ENCODE measurements at places on chromosomes 1 and 21.

- peak; percentile 46 for DNase-seq
Observed at GRCh38 chr1:174217787-174218574, 58.7 kb downstream of the RABGAP1L start.

DNA sequence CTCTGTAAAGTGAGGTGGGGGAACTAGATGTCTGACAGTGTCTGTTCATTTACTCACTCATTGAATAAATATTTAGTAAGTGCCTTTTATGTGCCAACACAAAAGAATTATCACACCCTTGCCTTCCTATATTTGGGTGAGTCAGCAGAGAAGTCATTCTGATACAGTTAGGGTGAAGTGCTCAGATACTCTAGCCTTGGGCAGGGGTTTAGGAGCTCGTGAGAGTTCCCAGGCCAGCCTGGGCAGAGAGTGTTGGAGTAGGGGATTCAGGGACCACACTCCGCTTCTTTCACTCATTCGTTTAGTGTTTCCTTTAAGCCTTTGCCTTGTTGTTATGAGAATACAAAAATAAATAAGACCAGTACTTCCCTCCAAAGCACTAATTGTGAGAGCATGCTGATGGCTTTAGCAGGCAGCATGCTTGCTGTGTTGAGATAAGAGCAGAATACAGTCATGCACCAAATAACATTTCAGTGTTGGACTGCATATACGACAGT lies 83.9 kb downstream of the DYRK1A start:
- DNase-seq = no peak

DNA sequence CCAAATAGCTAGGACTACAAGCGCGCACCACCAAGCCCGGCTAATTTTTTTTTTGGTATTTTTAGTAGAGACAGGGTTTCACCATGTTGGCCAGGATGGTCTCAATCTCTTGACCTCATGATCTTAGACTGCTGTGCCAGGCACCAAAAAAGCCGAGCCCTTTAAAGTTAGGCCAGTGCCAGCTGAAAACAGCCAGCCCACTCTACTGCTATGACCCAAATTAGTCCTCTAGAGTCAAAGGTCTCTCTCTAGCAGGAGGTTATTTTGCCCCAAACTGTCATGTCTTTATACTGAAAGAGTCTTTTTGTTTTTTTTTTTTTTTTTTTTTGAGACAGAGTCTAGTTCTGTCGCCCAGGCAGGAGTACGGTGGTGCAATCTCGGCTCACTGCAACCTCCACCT lies 9.7 kb upstream of the HHIPL2 start:
- no peak for DNase-seq

DNA sequence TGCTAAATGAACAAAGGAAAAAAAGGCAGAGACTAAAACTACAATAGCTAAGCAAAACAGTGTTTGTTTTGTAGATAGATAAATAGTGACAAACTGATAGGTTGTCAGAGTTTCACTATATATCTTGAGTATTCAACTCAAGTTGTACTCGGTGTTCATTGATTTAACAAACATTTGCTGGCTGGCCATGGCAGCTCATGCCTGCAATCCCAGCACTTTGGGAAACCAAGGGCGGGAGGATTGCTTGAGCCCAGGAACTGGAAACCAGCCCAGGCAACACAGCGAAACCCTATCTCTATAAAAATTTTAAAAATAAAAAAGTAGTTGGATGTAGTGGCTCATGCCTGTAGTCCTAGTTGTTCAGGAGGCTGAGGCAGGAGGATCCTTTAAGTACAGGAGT lies 17.3 kb downstream of the C1orf185 start:
- no peak for DNase-seq

DNA sequence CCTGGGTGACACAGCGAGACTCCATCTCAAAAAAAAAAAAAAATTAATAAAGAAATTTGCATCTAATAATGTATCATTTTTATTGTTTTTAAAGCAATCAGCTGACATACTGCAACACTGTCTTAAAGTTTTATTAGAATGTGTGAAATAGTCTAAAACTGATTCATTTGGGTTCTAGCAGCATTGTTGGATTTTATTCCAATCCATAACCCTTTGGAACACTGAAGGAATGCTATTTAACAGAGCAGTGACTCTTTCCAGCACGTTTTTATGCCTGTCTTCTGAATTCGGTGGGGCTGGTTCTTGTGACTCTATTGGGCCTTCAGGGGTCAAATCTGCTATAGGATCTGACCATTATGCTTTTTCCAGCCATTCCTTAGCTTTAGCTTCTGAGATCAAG lies 18.2 kb upstream of the FMO4 start:
- DNase-seq = no peak

GRCh38 chr21:37006486-37007291 lies at the start of gene RIPPLY3:
Gene RIPPLY3, plus strand, starts transcription at chr21:37006702. Its CDS starts 71 bp downstream, at chr21:37006773.
- peak; percentile 66 for DNase-seq

GRCh38 chr1:235644693-235645305 lies 4.8 kb downstream of the GNG4 start:
- DNase-seq = no peak

- no peak for DNase-seq
Observed at GRCh38 chr1:111204201-111204982, 3.9 kb upstream of the DENND2D start.

DNA sequence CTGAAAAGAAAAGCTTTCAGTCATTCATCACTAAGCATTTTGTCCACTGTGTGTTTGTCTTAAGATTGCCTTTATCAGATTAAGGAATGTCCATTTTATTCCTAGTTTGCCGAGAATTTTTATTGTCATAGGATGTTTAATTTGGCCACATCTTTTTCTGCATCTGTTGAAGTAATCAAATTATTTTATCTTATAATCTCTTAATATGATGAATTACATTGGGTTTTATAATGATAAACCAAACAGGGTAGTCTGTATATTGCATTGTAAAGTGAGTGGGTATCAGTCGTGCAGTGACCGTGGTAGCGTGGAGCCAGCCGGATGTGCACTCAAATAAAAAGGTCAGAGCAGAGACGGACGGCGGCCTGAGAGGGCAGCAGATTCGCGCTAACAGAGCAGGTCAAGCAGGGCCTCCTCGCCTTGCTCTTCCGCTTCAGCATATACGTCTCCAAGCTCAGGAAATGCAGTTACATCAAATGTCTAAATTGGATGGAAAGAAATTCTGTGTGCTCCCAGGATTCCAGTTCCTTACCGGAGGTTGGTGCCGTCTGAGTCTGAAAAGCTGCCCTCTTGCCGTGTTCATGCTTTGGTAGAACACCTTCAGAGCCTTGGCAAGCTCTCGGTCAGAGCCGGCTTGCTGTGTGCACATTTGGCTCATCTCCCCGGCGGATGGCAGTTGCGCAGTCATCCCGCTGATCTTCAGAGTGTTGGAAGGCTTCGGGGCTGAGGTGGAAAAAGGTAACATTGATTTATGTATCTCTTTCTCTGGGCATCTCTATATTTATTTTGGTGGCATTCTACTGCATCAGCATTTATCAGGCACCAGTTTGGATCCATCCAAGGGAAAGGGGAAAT lies 51.5 kb downstream of the SCCPDH start:
- no peak for DNase-seq

- no peak for DNase-seq
Observed at GRCh38 chr1:66364578-66365391, 169.2 kb upstream of the SGIP1 start.

- no peak for DNase-seq
Observed at GRCh38 chr1:59697150-59697800, 117.5 kb upstream of the HOOK1 start.

GRCh38 chr1:97119260-97120158 lies 397.9 kb downstream of the PTBP2 start:
- peak; percentile 69 for DNase-seq

GRCh38 chr1:3763351-3764125 lies 9.0 kb upstream of the SMIM1 start:
- DNase-seq = no peak

- DNase-seq = no peak
Observed at GRCh38 chr1:42189931-42190853, 25.6 kb upstream of the GUCA2A start.

DNA sequence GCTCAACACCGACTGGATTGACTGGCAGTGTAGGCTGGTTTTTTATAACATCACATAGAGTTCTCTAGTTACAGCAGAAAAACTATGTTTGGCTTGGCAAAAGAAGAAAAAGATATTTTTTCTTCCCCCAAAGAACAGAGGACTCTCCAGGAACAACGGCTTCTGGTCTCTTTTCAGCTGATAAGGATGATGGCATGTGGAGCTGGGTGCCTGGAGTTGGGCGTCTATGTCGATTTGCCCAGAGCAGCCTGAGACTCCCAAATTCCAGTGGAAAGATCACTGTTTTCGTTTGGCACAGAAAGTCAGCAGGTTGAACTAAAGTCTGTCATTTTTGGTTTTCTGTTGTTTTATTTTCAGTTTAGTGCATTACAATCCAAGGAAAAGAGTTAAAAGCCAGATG lies 91.1 kb downstream of the SMYD2 start:
- no peak for DNase-seq

GRCh38 chr1:15836772-15837669 lies 10.5 kb upstream of the SPEN start:
- DNase-seq = peak; percentile 25

DNA sequence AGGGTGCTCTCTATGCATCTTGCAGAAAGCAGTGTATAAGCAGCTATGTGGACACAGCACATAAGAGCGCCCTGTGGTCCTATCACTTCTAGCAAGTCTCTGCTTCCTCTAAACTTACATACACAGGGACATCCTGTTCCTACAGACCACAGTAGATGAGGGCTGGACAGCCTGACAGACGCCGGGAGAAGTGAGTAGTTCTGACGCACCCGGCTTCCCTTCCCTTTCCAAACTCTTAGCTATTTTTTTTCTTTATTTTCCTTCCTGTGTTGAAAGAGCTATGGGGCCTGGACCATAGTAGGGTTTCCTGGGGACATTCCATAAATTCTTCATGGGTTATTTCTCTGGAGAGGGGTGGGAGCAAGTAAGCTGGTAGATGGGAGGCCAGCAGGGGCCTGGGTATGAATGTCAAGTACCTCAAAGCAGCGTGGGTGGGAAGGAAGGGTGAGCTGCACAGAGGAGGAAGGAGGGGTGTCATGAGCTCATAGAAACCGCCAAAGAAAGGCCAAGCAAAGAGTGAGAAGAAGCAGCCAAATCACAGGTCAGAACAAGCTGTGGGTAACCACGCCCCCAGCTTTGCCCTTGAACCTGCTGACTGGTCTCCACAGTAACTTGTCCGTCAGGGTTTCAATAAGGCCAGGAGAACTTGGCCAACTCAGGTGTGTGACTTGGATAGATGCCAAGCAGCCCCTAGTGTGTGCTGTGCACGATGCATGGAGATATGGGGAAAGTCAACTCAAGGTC lies 36.6 kb downstream of the PLXNA2 start:
- no peak for DNase-seq

DNA sequence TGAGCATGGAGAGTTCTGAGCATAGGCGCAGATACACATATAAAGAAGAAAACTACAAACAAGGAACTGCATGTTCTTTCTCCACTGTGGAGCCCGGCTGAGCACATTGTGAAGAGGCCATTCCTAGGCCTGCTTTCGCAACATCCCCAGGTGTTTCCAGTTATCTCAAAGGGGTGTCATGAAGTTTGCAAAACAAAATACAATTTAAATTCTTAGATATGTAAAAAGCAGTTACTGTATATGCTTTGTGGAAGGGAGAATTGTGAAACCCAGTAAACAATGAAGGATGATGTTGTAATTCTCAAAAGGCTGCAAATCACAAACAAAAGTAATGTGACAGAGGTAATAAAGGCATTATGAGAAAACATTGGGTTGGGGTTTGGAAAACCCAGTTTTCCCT lies 98.6 kb upstream of the ZNF644 start:
- DNase-seq = no peak

DNA sequence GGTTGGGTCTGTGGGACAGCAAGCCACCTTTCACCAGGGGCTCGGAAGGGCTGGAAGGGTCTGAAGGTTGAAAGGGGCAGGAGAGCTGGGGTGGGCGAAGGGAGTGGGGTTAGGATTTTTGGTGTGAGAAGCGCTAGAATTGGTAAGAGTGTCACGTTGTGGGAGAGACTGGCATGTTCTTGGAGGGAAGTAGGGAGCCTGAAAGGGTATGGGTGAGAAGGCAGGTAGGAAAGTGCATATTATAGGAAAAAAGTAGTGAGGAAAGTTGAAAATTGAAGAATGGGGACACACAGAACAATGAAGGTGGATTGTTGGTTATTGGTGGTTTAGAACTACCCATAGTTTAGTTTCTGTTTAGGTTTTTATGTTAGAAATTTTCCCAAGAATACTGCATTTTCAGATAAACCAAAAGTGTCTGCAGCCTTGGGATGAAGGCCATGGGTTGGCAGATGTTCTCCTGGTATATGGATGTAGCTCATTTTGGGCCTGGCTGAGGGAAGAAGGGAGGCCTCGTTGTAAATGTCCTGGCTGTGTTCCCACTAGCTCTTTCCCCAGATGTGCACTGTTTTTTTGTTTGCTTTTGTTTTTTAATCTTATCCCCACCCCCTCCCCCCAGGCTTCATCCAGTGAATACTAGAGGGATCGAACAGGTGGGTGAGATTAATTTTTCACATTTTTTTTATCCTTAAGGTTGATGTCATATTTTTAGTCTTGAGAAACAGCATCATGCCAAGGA lies 1.2 kb downstream of the LRRC42 start:
- DNase-seq = no peak

- no peak for DNase-seq
Observed at GRCh38 chr1:52288286-52288685, 77.7 kb downstream of the CC2D1B start.

- no peak for DNase-seq
Observed at GRCh38 chr1:112805155-112805853, 90.2 kb upstream of the PPM1J start.

- DNase-seq = no peak
Observed at GRCh38 chr21:16708101-16708835, 804.6 kb upstream of the CXADR start.

DNA sequence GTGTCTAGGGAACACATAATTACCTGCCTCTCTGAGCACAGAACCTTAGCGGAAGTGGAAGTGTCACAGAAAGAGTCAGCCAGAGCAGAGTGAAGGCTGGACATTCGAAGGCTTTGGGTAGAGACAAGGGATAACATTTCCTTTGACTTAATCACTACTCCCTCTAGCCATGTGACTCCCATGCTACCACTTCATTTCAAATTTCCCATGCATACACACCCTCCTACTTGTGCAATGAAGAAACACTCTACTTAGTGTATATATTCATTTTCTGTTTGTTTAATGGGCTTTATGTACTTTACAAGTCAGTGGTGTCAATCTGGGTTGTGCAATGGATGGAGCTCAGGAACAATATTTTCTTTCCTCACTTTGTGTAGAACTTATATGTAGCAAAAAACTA lies 6.9 kb downstream of the ANKRD35 start:
- DNase-seq = no peak

DNA sequence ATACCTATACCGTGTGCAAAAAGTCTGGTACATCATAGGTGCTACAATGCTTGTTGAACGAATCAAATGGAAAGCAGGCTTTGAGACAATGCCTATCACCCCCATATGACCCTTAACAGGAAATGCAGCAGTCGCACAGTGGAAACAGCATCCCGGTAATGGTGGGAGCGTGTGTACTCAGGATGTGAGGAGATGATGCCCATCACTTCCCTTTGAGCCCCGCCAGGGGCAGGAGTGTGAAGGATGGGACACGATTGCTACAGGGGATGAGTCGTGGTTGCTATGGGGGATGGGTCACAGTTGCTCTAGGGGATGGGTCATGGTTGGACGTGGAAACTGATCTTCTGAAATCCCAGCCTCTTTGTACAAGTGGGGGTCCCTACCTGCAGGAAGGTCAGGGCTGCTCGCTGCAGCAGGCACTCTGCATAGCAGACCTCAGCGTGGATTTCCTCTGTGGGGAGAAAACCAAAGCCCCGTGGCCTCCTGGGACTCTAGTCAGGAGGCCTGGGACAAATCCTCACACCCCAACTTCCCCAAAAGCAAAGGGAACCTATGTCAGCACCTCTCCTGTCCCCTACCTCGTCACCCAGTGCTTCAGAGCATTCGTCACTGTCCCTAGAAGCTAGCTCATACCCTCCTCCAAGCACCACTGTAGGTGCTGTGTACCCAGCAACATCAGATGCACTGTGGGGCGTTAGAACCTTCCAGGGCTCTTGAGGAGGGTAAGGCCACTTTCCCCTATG lies 19.3 kb downstream of the TTC39A start:
- DNase-seq = no peak

All from neural progenitor cell (in vitro differentiated cells).